ENCODE measurements at places on chromosomes 2 and 18. TPM values are rescaled to one million over a fixed set of nuclear protein-coding genes. Genes with fewer than 3 reads are reported as not detected.

DNA sequence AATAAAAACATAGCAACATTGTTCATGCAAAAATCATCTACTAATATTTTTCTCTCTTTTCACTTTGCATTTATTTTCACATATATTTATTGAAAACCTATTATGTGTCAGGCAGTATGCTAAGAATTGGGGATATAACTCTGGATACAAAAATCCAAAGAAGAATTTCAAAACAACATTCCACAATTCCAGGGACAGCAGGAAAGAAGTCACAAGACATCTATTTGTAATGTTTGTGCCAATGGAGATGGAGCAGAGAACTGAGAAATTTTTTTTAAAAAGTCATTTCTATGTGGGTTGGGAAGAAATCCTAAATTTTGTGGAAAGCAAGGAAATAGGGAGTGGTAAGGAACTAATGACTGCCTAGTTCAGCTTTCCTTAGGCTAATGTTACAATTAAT lies 128.6 kb upstream of the TLK1 start:
- peak; percentile 56 for DNase-seq

DNA sequence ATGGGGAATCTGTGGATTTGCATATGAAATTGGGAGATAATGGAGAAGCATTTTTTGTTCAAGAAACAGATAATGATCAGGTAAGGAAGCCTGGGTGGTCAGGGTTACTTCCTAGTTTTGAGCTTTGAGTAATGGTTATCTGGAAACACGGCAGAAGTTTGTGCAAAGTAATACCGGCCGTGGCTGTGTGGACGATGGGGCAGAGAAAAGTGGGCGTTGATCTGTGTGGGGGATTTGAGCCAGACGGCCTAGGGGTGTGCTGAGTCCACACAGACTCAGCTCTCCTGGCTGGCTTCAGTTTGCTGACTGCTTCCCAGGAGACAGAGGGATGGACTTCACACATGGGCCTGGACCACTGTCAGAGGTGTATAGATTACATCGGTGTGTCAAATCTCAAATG lies 21.3 kb downstream of the LPIN1 start:
- DNase-seq, result no peak

GRCh38 chr2:15311201-15311907 lies 249.8 kb downstream of the NBAS start:
- DNase-seq, result no peak

- DNase-seq, result no peak
Measured at GRCh38 chr2:167052825-167053224, 164.5 kb downstream of the XIRP2 start.

DNA sequence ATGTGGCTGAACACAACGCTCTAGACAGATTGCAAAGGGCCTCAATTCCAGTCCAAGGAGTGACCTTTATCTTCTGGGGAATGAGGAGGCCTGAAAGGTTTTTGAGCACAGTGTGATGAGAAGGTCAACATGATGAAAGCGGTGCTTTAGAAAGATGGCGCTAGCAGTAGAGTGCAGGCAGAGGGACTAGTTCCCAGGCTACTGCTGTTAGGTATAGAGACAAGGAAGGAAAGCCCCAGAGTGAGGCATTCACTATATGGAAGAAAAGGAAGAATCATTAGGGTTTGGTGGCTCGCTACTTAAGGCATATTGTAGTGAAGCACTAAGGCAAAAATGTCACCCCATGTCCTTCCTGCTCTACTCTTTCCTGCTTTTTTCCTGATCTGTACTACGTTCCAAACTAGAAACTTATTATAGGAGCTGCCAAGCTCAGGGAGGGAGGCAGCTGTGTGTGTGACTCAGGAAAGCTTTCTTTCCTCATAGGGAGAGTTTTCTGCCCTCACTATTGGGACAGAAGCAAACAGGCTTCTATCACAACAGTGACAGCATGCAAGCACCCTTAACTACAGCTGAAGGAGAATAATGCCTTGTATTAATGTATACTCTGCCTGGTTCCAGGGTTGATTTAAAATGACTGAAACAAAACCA lies 160.8 kb upstream of the CAVIN2 start:
- DNase-seq, result peak; percentile 35

DNA sequence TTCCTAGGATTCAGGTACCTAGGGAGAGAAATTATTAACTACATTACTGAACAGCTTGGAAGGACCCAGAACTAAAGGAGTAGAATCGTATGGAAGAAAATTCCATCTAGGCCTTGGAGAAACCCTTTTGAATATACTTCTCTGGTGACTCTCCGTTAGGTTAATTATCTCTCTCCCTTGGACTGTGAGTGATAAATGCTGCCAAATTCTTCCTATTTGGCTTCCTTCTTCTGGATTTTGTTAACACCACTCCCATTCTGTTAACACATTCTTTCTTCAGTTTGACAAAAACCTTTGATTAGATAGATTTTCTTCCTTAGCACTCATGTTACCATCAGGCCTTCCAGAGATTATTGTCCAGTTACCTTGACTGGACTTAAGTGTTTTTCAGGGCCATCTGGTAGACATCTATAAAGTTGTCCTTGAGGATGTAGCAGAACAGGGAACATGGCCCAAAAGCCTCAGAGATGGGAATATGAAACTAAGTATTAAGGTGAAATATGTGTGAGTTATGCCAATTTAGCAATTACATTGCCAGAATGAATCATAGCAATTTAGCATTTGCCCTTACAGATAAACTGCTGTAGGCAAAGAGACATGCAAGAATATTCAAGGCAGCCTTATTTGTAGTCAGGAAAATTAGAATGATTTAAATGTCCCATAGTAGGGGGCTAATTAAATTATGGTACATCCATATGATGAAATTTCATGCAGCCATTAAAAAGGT lies 6.7 kb downstream of the CYP27A1 start:
- DNase-seq, result no peak

DNA sequence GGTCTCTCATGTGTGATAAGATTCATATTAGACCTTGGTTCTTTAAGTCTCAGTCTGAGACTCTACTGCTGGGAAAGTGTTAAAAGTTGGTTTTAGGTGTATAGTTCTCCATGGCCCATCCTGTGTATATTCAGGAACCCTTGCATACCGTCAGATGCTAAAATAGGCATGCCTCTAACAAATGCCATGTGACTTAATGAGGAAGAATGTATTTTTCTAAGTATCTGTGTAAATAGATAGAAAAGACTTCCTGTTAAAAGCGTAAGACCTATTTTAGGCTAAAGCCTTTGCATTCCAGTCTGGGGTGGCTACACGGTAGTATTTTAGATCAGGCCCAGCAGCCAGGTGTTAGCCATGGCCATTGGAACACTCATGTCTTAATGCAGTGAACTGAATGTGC lies 73.3 kb downstream of the RHBDD1 start:
- DNase-seq, result no peak

Gene COBLL1
- polyA plus RNA-seq, result 7.4 TPM

Gene CSRNP3
- polyA plus RNA-seq, result 5.9 TPM

Gene SLC40A1
- polyA plus RNA-seq, result 45.7 TPM

Gene CELF4
- 1.1 TPM for polyA plus RNA-seq

Data from muscle of leg (tissue), 16 donors.